ENCODE measurements at places on chromosomes 11 and 22.

GRCh38 chr22:38122616-38123015 is 12.1 kb upstream of the BAIAP2L2 start:
- no peak for DNase-seq

- DNase-seq = no peak
Observed at GRCh38 chr11:130031056-130031455, 28.4 kb upstream of the PRDM10 start.

GRCh38 chr11:129973809-129974208 is 28.8 kb downstream of the PRDM10 start:
- DNase-seq = no peak

GRCh38 chr22:47779474-47779873 is 1017.0 kb downstream of the TBC1D22A start:
- no peak for DNase-seq

- DNase-seq = peak; percentile 79
Observed at GRCh38 chr22:38868886-38869381, 3.1 kb downstream of the CBX6 start.

GRCh38 chr11:100469835-100470234 is 217.3 kb upstream of the ARHGAP42 start:
- DNase-seq = no peak

GRCh38 chr22:44585559-44586350 is 87.7 kb upstream of the RTL6 start:
- no peak for DNase-seq

DNA sequence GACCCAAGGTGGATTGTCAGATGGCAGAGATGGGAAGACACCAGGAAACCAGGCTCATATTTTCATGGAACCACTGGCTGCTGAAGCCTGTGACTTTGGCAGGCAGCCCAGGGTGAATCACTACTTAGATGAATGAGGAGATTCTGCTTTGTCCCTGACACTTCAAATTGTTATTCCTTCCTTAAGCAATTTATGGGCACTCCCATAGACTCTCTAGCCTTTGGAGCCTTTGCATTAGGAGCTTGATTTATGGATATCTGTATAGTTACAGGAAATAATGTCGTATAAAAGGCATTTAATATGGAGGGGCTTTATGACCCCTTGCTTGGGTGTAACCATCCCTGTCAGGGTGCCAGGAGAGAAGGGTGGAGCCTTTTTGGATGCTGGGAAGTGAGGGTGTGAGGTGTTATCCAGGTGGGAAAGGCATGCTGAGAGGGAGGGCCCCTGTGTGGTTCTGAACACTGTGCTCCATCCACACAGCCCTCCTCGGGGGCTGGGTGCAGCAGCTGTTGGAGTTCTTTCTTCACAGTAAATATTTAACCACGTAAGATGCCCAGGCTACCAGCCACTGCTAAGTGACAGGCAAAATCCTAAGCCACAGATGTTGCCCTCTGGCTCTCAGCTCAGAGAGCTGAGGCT is 35.3 kb downstream of the IL18 start:
- DNase-seq = no peak

GRCh38 chr11:2194877-2195755 is 23.5 kb upstream of the TH start:
- peak; percentile 13 for DNase-seq

DNA sequence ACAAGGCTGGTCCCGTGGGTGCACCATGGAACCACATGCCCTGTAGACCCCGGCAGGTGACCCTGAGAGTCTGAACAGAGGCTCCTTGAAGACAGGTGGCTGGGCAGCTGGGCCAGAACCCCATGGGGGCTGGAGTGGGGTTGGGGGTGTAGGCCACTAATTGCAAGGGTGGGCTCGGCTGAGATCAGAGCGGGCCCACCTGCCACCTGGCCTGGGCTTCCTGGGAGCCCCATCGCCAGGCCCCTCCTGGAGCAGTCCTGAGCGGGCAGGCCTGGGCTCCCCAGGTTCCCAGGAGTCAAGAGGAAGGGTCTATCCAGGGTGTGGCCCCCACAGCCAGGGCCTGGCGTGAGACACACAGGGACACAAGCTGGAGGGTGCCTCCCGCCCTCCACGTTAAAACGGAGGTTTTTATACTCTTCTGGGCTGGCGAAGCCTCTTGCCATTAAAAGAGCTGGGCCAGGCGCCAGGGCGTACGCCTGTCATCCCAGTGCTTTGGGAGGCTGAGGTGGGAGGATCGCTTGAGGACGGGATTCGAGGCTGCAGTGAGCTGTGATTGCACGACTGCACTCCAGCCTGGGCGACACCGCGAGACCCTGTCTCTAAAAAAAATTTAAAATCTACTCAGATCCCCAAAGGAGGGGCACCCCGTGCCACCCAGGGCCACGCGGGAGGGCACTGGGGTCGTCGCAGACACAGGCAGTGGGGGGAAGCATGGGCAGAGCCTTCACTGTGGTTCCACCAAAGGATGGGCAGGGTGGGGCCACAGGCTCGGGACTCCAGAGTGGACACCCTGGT is 4.8 kb upstream of the TRABD start:
- DNase-seq = no peak

GRCh38 chr11:112227471-112227870 is 1.2 kb downstream of the PTS start:
- DNase-seq = no peak

DNA sequence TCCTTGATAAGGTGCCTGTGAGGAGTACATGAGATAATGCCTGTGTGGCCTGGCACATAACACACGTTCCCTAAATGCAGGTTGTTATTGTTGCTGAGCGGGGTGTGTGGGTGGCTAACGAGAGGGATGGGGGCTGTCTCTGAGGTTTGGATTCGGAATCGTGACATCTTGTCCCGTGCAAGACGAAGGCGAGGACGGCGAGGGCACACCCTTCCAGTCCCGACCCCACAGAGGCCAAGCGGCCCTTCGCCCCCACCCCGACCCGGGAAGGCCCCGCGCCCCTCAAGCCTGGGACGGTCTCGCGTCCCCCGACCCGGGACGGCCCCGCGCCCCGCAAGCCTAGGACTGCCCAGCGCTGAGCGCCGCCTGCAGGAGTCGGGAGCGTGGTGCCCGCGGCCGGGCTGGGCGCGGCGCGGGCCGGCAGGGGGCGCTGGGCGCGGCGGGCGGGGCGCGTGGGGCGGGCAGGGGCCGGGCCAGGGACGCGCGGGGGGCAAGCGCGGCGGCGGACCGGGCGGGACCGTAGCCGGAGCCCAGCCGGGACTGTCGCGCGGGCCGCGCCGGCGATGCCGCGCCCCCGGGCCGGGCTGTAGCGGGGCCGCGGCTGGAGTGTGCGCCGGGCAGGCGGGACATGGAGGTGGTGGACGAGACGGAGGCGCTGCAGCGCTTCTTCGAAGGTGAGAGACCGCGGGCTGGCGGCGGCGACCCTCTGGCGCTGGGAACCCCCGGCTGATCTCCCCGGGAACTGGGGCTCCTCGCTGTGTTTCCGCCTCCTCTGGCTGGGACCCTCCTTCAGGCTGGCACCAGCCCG is at the start of gene MYRF:
Gene MYRF, plus strand, starts transcription at position 520 of the 808 bp plus-strand sequence. Its CDS starts 109 bp downstream, at position 629.
- peak; percentile 13 for DNase-seq

DNA sequence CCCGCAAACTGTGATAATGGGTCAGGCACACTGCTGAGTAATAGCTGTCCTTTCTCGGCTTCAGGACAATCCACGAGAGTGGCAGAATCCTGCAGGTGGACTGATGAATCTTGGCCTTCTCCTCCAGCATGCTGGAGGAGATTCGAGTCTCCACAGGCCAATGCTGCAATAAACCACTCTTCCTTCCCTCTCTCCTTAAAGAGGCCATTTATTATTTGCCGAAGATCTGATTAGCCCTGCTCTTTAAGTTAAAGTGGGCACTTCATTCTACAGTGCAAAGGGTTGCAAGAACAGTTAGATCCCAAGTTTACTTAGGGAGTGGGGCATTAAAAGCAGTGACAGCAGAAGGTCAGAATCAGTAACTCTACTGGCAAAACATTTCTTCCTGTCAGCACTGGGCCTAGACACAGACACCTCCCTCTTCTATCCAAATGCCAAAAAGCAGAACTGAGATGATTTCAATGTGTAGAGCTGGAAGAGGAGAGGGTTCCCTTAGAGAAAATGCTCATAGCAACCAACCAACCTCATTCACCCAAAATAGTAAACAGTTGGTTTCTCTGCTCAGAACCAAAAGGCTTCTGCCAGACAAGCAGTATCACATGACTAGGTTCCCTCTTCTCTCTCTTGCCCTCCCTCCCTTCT is 121.7 kb downstream of the SGSM3 start:
- no peak for DNase-seq

DNA sequence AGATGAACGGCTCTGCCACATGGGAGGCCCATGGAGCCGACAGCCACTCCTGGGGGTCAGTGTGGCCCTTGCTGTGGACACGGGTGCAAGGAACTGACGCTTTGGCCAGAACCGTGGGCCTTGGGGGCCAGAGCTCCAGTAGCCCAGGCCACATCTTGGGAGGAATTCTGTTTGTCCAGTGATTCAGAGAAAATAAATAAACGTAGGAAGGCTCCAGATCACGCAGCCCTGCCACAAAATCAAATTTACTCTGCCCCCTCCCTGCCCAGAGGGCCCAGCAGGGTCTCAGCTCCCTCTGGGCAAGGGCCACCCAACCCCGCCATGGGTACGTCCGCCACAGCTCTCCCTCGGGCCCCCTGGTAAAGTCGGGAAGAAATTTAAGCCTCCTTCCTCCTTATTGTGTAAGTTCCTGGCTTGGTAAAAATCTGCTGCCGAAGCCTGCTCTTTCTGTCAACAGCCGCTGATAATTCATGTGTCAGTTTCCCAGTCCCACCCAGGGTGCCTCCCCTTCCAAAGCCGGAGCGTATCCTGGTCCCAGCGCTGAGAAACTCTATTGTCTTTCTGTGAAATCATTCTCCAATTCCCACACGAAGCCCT is 6.9 kb upstream of the MUC5AC start:
- DNase-seq = no peak

DNA sequence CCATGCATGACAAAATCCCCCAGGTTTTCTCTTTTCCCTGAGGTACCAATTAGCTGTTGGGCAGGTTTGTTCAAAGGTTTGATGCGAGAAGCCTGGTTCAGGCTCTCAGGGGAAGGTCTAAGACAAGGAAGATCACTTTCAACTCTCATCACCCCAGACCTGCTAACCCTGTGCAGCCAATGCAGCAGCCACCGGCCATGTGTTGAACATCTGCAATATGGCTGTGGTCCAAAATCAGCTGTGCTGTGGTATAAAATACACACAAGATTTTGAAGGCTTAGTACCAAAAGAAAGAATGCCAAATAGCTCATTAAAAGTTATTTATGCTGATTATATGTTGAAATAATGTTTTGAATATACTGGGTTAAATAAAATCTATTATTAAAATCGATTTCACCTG is 58.5 kb downstream of the SMCO4 start:
- DNase-seq = no peak

- no peak for DNase-seq
Observed at GRCh38 chr11:22634897-22635629, 9.4 kb upstream of the FANCF start.

DNA sequence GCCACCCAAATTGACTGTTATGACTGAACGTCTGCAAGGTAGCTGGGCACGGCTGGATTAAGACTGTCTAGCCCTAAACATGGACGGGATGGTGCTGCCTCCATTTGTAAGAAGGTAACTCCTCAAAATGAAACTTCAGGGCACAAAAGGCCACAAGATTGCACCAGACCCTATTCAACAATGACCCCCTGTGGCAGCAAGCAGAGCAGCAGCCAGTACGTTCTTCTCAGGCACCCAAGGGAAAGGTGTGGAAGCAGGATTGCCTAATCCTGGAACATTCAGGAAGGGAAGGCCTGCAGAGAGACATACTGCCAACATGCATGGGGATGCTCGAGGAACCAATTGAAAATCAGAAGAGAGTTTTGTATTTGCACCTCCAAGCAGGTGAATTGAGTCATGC is 4.5 kb upstream of the TBX10 start:
- DNase-seq = no peak

DNA sequence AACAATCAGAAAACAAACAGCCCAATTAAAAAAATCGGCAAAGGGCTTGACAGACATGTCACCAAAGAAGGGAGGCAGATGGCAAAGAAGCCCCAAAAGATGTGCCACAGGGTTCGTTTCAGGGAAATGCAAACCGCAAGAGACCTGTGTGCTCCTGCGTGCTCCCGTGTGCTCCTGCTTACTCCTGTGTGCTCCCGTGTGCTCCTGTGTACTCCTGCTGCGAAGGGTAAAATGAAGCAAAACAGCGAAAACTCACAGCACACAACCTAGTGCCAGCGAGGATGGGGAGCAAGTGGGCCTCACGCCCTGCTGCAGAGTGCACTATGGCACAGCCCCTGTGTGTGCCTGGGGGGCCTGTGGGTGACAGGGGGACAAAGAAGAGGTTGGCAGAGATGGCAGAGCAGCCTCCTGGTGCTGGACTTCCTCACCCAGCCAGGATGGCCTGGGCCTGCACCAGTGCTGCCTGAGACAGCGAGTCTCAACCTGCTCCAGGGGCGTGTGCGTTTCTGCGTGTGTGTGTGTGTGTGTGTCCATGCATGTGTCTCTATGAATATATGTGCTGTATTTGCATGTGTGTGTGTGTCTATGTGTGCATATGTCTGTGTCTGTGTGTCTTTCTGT is 14.0 kb downstream of the ASCL2 start:
- no peak for DNase-seq

DNA sequence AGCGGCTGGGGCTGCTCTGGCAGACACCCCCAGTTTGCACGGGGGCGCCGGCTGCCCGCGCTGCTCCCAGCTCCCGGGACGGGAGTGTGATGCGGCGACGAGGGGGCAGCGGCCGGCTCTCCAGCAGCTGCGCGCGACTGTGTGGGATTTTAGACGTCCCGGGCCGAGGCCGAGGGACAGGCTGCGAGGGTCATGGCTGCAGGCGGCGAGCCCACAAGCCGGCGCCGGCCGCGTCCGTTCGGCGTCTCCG is 159 bp downstream of the FZD4 start:
- DNase-seq = no peak

GRCh38 chr11:57513452-57513795 is 2.1 kb downstream of the SLC43A1 start:
- no peak for DNase-seq

GRCh38 chr11:67780056-67780455 is 105.6 kb upstream of the ALDH3B2 start:
- DNase-seq = no peak

GRCh38 chr11:97354026-97354425 is 964.2 kb downstream of the JRKL start:
- no peak for DNase-seq

DNA sequence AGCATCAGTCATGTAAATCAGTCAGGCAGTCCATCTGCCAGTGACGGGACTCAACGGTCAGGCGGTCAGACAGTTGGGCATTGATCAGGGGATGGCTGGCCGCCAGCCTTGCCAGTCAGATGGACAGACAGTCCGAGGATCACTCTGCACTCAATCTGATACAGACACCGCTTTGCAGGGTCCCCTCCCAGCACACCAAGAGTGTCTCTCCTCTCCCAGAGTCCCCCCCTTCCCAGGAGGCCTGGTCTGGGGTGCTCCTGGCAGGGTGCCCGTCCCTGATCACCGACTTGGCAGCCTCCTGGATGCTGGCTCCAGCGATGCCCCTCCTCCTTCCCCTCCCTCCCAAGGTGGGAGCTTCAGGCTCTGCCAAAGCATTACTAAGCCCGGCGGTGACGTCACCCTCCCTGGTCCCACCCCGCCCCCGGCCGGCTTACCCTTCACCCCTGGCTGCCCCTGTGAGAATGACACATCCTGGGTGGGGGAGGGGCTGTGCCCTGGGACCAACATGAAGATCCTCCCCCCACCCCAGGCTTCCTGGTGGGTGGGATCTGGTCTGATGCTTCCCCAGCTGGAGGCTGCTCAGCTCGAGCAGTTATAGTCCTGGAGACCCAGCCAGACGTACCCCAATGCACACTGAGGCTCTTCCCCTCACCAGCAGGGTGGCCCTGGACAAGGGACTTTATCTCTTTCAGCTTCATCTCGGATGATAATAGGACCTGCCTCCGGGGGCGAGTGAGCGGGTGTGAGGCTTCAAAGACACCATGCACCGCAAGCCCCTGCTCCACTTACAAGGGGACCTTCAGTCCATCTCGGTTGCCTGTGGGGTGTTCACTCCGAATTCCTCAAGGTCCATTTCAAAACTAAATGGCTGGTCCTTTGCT is 69.2 kb downstream of the CD82 start:
- DNase-seq = no peak

Measured in activated naive CD4-positive, alpha-beta T cell (primary cell).